A549 treated with RU486 at 1 μM for 4 hours (cell line): ENCODE measurements at places on chromosomes 3 and 15. TPM values are rescaled to one million over a fixed set of nuclear protein-coding genes. Genes with fewer than 3 reads are reported as not detected.

ALDH1A3 gene
- total RNA-seq, result 15.6 to 26.0 TPM (median 18.8 TPM) in 5 replicates

TNK2 gene
- total RNA-seq, result 15.4 to 23.5 TPM (median 17.7 TPM) in 5 replicates

C3orf20 gene
- total RNA-seq, result 0.03 to 0.06 TPM (median 0.05 TPM) in 3 of 5 replicates, not detected in the others

CSPG5 gene
- total RNA-seq, result 0.63 to 1.3 TPM (median 1.1 TPM) in 5 replicates

FAM81A gene
- 12.7 to 15.3 TPM (median 13.4 TPM) in 5 replicates for total RNA-seq
